HS-5 (cell line): ENCODE measurements at places on chromosomes 12 and 14.

DNA sequence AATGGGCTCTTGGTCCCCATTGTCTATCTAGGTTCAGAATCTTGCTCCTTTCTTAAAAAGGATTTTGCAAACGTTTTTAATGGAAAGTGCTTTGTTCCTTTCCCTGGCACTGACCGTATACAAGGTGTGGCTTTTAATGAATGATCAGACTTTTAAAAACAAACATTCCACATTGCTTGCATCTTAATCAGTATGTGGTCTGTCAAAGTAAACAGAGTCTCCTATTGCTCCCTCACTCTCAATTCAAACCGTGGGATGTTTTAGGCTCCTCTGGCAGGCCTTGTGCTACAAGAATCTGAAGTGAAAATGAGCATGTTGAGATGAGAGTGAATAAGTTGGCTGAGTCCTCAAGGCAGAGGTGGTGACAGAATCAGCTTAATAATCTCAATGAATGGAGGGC lies 107.0 kb downstream of the VRK1 start:
- no peak for DNase-seq

GRCh38 chr12:86634456-86635410 lies 378.5 kb upstream of the MGAT4C start:
- no peak for DNase-seq

DNA sequence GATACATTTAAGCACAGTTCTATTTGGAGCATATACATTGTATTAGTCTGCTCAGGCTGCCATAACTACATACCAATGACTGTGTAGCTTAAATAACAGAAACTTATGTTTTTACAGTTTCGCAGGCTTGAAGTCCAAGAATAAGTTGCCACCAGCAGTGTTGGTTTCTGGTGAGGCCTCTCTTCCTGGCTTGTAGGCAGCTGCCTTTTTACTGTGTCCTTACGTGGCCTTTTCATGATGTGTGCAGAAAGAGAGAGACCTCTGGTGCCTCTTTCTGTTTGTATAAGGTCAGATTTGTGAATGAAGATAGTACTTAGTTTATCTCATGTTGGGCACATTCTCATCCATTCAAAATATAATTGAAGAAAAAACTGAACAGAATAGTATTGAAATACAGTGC lies 636.6 kb downstream of the FLRT2 start:
- DNase-seq = no peak

GRCh38 chr14:63650256-63650952 lies 8.7 kb upstream of the WDR89 start:
- DNase-seq = no peak

DNA sequence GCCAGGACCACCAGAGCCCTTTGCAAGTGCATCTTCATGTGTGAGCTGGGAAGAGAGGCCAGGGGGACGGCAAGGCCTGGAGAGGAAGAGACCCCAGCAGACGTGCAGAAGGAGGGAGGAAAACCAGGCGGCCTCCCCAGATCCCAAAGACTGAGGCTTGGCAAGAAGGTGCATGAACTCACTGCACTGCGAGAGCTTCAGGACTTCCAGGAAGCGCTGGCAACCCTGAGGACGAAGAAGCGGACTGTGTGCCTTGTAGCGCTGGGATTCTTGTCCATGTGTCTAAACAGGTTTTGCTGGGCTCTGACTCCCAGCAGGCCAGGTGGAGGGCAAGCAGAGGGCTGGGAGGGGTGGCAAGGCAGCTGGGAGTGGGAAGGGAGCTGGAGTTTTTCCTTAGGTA lies 939 bp downstream of the TGFB3 start:
- DNase-seq = no peak

- DNase-seq = no peak
Measured at GRCh38 chr14:99148131-99148530, 123.9 kb downstream of the BCL11B start.

GRCh38 chr12:14694970-14695369 lies 1.4 kb downstream of the GUCY2C start:
- DNase-seq = no peak

DNA sequence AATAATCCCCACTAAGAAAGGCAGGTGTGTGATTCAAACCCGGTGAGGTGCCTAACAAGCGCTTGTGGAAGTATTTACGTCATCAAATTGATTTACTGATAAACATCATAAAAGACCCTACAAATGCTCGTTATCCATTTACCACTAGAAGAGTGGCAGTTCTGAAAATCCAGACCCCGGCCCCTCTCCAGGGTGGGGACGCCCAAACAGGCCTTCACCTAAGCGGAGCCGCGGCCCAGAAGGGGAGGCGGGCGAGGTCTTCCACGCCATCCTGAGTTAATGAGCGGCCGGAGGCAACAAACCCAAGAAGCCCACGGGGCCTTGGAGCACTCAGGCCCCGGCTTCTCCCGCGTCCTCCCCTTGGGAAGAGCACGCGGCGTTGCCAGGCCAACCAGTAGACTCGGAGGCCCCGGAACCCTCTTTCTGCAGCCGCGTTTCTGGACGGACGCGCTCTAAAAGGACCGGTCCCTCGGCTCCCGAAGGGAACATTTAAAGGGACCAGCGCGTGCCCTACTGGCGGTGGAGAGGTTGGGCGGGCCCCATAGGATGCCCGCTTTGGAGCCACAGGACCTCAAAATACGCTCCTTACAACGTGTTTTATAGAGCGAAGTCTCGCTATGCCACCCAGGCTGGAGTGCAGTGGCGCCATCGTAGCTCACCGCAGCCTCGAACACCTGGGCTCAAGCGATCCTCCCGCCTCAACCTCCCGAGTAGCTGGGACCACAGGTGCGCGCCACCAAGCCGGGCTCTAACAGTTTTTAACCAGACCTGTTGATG lies 3.5 kb downstream of the PTPN21 start:
- no peak for DNase-seq

DNA sequence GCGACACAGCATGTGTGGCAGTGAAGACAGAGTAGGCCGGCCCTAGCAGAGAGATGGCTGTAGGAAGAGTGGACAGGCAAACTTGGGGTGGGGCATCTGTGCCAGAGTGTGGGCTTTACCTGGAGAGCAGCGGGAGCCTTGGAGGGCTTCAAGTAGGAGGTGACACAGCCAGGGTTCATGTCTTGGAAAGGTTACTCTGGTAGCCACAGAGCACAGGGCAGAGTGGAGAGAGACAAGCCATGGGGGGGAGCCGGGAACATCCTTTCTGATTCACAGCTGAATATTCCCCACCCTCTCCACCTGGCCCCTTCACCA lies 53.5 kb upstream of the DIO3 start:
- no peak for DNase-seq

DNA sequence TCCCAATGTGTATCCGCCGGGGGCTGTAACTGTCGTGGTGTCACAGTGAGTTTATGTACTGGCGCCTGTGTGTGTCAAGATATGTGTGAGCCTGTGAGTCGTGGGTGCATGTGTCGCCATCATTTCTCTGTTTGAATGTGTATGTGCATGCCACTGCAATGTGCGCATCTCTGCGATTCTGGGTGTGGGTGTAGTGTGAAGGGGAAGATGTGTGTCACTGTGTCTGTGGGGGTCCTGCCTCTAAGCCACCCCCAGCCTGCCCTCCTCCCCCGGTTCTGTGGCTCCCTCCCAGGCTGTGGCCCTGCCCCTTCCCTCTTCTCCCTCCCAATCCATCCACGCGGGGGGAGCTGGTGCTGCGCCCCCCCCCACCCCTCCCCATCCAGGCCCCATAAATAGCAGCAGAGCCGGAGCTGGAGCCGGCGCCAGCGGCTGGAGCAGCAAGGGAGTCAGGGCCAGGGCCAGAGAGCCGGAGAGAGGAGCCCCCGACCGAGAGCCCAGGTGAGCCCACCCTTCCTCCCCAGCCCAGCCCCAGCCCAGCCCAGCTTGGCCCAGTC lies at the start of gene CPNE6:
TSS of gene CPNE6 (plus strand) at position 419 of the 554 bp plus-strand sequence. CDS start 1,375 bp downstream, outside the sequence.
- DNase-seq = no peak

DNA sequence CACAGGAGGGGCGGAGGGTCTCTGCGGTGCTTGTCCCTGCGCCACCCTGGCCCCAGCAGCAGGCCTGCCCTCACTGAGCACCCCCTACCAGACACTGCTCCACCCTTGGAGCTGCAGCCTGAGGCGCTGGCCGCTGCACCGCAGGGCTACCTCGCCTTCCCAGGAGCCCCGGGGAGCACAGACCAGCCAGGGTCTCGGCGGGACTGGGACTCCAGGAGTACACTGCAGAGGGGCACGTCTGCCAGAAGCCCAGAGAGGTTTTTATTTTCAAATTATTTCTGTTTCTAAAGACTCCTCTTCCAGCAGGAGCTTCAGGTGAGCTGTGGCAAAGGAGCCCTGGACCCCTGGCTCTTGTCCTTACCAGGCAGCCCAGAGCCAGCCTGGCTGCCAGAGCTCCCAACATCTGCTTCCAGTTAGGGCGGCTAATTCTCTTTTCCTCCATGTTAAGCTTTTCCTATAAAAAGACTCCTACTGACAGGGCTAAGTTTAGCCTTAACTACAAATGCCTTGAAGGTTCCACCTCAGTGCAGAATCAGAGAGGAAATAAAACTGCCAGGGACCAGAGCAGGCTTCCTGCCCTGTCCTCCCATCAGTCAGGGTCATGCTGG lies 26.4 kb downstream of the DEGS2 start:
- no peak for DNase-seq

- DNase-seq = peak; percentile 89
Measured at GRCh38 chr14:100747021-100747586, 20.4 kb downstream of the DLK1 start.

DNA sequence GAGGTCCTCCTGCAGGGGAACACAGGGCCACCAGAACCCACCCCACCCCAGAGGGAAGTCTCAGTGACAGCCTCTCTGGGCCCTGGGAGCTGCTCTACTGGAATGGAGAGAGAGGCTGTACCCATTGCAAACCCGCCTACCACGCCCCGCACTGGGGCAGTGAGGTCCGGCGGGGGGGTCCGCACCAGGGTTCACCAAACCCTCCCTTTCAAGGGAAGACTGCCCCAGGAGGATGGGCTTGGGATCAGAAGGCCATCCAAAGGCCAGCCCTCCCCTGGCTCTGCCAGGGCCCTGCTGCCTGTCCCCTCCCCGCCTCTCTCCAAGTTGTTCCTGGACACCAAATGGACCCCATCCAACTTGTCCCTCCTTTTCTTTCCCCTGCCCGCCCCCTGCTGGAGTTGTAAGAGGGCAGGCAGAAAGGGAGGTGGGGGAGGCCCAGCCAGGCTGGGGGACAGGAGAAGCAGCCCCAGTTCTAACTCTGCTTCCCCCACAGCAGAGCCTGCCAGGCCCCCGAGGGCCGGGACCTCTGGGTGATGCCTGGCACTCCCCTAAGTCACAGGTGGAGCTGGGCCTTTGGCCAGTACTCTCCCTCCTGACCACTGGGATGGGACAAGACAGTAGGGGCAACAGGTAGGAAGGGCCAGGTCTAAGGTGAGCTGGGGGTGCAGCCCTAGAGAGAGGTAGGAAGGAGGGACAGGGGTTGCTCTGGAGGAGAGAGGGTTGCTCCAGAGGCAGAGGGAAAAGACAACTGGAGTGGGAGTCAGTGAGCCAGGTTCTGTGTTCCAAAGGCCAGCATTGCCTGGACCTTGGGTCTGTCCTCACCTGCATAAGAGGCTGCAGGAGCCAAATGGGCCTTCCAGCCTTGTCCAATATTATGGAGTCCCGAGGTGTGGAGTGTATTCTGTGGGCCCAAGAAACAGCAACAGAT lies 3.2 kb upstream of the DIO3 start:
- no peak for DNase-seq

DNA sequence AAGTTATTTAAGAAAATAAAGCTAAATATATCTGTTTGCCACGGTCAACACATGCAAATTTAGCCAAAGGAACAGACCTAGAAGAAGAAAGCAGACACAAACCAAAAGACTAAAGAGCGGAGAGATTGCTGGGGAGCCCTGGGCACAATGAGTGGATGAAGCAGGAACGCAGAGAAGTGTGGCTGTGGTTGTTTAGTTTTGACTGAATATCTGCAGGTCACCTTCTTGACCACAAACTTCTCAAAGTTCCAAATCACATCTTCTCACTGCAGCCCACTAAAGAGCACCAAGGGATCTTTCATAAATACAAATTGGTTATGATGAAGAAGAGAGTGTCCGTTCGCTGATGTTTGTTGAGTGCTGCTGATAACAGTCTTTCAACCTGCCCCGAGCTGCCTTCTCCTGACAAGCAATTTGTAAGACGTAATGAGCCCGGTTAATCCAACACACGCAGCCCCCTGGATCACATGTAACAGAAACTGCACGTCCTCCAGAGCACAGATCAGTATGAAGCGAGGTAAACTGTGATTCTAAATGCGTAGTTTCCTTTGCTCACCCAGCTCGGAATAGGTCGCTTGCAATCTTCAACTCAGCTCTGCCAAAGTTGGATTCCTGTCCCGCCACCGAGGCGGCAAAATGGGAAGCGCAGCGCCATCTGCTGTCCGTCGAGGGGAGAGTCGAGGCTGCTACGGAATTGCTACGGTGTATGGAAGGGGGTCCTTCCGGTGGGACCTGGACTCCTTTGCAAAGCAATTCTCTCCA lies 120.8 kb downstream of the GXYLT1 start:
- peak; percentile 20 for DNase-seq

DNA sequence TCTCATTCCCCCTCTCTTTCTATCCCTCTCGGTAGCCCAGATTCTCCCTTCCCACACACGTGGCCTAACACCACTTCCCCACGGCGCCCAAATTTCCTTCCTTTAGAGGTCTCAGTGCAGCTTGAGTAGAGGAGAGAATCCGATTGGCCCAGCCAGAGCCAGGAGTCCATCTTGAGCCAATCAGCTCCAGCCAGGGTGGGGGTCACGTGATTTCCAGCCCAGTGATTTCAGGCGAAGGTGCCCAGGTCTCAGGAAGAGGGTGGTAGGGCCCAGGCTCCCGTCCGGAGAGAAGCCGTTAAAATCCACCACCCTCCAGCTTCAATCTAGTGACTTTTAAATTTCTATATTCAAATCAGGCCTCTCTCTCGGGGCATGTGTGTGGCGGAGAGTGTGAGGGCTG lies 45.2 kb upstream of the MYL2 start:
- DNase-seq = no peak

GRCh38 chr12:62581288-62582064 lies 114.8 kb downstream of the MON2 start:
- DNase-seq = no peak

DNA sequence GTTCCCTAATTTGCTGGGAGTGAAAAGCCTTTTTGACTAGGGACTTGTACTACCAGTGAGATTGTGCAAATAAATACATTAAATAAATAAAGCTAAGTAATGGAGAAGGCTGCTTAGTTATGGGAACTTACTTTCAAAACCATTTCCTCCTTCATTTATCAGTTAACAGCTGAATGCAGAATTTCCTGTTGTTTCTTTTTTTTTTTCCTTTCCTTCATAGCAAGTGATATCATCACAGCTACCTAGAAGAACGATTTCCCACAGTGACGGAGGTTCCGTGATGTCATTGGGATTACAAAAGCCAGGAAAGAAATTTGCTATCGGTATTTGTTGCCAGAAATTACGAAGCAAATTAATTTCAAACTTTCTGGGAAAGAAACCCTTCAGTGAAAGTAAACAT lies 42.1 kb upstream of the SOCS2 start:
- DNase-seq = no peak

DNA sequence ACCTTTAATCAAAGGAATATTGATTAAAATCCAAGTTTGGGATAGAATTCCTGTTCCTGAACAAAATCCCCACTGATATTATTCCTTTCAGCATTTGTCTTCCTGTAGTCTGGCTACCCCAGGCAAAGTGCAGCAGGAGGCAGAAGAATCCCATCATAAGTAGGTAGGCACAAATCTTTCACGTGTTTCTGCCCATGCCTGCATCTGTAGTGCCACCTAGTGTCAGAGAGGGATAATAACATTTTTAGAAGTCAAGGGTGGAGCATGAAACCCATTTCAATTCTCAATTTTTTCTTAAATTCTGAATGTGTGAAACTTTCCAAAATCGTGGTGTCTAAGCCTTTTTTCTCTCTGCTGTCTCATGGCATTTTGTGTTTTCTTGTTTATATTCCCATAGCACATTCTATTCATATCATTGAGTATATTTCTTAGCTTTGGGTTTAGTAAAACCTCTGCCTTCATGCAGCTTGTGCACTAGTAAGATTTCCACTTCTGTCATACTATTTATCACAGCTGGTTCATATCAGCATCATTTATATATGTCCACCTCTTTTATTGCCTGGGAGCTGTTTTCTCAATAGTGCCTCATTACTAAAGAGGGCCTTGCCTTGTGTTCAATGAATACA lies 47.8 kb upstream of the RERG start:
- DNase-seq = peak; percentile 24
